GM12892 (cell line): ENCODE measurements at places on chromosomes 1 and 21.
A peak's percentile ranks its signal among the peaks of the same experiment; 100 is the strongest.

GRCh38 chr1:33338048-33338439 is 17.1 kb upstream of the A3GALT2 start:
- no peak for DNase-seq

DNA sequence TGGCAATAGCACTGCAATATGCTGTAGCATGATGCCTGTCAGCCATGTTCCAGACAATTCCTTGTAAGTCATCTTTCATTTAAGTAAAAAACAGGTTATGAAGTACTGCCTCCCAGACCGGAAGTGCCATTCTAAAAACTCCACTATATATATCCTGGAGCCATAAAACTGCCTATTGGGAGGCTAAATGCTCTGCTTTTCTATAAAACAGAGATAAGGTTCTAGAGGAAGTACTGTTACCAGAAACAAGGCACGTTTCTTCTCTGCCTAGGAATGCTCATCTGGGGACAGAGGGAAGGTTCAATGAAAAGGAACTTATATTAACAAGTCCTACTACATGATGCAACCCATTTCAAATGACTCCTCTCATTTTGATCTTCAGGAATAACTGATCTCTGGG is 66.8 kb downstream of the GPR137B start:
- no peak for DNase-seq

GRCh38 chr1:148318123-148318903 is 164.8 kb downstream of the PPIAL4G start:
- DNase-seq = no peak

GRCh38 chr1:169906938-169907337 is 13.2 kb upstream of the SCYL3 start:
- DNase-seq = no peak

GRCh38 chr1:8239039-8239305 is 78.9 kb upstream of the SLC45A1 start:
- DNase-seq = no peak

GRCh38 chr1:107477233-107477632 is 336.4 kb downstream of the NTNG1 start:
- DNase-seq = no peak

- DNase-seq = no peak
These were observed 53.2 kb upstream of the RAVER2 start for GRCh38 chr1:64691626-64692025.

DNA sequence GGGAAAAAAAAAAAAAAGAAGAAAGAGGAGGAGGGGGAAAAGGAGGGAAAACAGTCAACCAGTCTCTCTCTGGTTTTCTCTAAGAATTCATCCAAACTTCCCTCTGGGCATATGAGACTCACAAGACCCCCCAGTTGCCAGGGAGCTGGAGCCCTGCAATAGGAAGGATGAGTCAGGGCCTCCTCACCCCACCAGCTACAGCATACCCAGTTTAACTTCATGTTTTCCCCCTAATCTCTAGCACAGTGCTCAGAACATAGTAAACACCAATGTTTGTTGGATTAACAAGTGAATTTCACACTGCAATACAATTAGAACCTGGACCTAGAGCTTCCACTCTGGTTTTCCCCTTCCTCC is 7.8 kb downstream of the F11R start:
- no peak for DNase-seq

GRCh38 chr1:242523719-242524570 is 552 bp downstream of the PLD5 start:
- peak; percentile 19 for DNase-seq

DNA sequence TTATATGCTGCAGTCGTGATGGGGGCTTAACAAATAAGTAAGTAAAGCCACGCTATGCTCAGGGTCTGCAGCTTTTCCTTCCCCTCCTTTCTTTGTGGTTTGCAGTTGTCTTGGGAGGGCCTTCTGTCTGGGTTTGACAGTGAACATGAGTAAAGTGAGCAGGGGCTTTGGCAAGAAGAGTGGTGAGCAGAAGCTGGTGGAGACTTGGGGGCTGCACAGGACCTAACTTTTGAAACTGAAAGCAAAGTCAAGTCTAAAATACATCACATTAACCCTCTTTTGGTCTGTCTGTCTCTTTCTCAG is 368.6 kb upstream of the VAMP3 start:
- DNase-seq = no peak

DNA sequence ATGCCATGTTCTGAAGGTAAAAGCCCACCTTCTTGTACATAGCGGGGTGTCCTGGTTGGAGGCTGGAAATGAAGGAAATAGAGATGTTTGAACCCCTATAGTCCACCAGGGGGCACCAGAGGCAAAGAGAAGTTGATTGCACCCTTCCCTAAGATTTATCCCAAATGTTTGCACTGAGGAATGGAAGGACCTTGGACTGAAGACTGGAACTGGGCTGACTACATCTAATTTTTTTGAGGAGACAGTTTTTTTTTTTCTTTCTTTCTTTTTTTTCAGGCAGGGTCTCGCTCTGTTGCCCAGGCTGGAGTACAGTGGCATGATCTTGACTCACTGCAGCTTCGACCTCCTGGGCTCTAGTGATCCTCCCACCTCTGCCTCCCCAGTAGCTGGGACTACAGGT is 55.3 kb upstream of the EIF4G3 start:
- DNase-seq = no peak

DNA sequence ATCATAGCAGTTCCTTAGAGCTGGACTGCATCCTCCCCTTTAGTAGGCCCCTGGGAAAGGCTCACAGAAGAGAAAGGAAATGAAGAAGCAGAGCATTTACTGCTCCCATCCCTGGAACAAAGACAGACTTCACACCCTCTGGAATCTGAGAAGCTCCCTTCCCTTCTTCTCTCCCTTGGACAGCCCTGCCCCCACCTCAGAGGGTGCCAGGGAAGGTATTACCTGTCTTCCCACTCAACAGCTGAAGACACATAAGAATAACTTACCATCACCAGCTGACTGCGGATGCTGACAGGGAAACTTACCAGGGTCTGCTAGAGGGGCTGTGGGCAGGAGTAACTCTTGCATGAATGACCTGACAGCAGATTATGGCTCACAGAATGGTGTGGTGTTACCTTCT is 14.1 kb upstream of the FAAH start:
- no peak for DNase-seq

DNA sequence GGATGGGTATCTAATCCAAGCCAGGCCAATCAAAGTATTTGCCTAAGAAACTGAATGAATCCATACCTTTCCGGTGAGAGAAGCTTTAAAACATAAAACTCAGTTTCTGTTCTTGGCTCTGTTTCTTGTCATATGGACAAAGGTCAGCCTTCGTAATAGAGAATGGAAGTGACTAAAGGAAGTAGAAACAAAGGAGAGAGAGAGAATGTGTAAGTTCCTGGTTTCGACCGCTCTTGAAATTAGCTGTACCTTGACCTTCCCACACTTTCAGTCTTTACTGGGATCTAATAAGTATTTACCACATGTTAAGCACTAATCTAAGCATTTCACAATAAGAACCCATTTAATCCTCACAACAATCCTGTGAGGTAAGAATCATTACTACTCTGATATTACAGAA is 19.6 kb upstream of the CLCA4 start:
- no peak for DNase-seq

- no peak for DNase-seq
These were observed 33.4 kb downstream of the OR2G3 start for GRCh38 chr1:247638781-247639180.

DNA sequence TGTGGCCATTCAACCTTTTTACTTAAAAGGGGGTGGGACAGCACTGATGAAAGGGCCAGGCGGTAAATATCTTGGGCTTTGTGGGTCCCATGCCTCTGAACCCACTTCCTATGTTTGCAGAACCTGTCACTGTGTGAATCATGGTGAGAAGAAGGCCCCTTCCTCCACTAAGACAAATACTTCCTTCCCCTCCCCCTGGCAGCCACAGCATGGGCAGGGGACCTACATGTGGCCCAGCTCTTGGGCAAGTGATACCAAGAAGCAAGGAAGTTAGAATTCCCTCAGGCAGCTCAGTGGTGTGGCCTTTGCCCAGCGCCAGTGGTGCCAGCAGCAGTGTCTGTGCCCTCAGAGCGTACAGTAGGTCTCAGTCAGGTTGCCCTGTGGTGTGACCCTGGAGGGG is 168.6 kb downstream of the TRIM33 start:
- no peak for DNase-seq

DNA sequence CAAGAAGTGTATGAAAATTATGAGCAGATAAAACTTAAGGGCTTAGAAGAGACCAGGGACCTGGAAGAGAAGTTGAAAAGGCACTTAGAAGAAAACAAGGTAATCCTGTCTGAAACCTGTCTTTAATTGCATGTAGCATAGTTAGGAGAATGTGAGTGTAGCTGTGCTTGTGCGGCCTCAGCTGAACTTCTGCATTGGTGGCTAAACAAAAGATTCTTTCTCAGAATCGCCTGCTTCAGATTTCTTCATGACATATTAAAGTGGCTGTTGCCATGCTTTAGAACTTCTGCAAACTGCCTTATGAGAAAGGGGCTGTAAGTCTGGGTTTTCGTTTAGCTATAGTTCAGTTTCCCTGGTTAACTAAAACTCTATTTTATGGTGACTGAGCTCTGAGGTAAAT is 94.5 kb downstream of the VPS26C start:
- no peak for DNase-seq
